ENCODE measurements at places on chromosomes 11 and 22. TPM values are rescaled to one million over a fixed set of nuclear protein-coding genes. Genes with fewer than 3 reads are reported as not detected.

GRCh38 chr22:44544816-44545433 is 46.9 kb upstream of the RTL6 start:
- DNase-seq: no peak

GRCh38 chr11:12090761-12091258 is 19.6 kb upstream of the MICAL2 start:
- DNase-seq: no peak

- DNase-seq: peak; percentile 22
Measured at GRCh38 chr11:126410649-126411048, 55.2 kb downstream of the ST3GAL4 start.

- DNase-seq: no peak
Measured at GRCh38 chr11:120121914-120122473, 15.9 kb downstream of the TRIM29 start.

GRCh38 chr22:24407278-24407665 is 20.1 kb upstream of the ADORA2A start:
- no peak for DNase-seq

- DNase-seq: no peak
Measured at GRCh38 chr11:20452585-20452984, 65.1 kb downstream of the PRMT3 start.

ART1 gene
- not detected for total RNA-seq

SLC25A45 gene
- total RNA-seq: 2.6 TPM

GRCh38 chr22:19175602-19176174 is 2.8 kb downstream of the SLC25A1 start:
- DNase-seq: no peak

GRCh38 chr11:46438211-46438610 is 46.6 kb upstream of the CHRM4 start:
- DNase-seq: no peak

GRCh38 chr11:46463701-46464421 is 72.3 kb upstream of the CHRM4 start:
- no peak for DNase-seq
